CD4-positive, alpha-beta T cell treated with Interleukin-2 at 100 ng/mL for 4 hours (primary cell): ENCODE measurements at places on chromosomes 7 and 10.
A peak's percentile ranks its signal among the peaks of the same experiment; 100 is the strongest.

- no peak for DNase-seq
These were observed 4.2 kb upstream of the TCAF1 start for GRCh38 chr7:143906151-143906550.

DNA sequence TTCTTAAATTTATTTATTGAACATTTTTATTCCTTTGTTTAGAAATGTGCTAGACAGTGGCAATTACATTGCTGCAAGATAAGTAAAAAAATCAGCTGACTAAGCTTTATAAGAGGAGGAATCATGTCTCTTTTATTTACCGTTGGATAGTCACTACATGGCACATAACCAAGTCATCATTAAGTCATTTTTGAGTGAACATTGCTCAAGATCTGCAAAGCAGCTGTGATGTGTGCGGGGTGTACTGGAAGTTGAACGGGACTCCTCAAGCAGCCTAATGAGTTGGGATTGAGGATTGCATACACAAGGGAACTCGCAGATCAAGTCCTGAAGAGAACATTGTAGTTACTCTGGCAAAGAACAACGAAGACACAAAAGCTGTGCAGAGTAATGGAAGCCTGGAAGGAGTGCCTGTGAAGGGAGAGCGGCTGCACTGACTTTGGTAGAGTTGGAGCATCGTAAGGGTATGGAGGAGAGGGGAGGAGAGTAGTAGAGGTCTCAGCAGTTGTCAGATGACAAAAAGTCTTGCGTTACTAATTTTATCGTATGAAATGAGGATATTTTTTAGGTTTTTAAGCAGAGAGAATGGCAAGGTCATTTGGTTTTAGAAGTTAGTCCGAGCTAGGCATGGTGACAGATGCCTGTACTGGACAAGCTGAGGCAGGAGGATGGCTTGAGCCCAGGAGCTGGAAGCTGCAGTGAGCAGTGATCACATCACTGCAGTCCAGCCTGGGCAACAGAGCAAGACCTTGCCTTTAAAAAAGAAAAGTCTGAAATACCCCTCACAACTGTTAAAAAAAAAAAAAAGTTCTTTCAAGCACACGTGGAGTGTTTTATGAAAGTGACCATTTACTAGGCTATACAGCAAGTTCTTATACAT, 95.1 kb downstream of the BMPR1A start:
- no peak for DNase-seq

- no peak for DNase-seq
These were observed 16.9 kb downstream of the PTEN start for GRCh38 chr10:87880336-87880735.

DNA sequence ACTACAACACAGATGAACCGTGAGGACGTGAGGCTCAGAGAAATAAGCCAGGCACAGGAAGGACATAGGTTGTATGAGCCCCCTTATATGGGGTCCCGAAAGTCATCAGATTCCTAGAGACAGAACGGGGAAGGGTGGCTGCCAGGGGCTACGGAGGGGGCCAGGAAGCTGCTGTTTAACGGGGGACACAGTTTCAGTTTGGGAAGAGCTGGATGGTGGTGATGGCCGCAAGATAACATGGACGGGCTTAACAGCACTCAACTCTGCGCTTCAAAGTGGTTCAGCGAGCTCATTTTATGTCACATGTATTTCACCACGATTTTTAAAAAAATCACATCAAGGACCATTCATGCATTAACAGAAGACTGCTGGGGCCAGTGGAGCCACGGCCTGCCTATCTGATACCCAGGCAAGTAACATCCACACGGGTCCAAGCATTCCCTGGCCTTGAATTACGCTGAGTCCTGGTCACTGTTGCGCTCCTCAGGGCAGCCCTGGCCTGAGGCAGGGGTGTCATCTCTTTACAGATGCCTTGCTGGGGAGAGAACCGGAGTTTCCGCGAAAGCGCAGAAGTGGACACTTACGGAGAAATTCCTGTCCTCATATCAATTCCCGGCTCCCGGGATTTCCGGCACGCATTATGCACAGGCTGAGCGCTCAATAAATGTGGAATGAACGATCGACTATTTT, 1.5 kb downstream of the CARD11 start:
- no peak for DNase-seq

- no peak for DNase-seq
These were observed 24.0 kb upstream of the TM9SF3 start for GRCh38 chr10:96610817-96611216.

DNA sequence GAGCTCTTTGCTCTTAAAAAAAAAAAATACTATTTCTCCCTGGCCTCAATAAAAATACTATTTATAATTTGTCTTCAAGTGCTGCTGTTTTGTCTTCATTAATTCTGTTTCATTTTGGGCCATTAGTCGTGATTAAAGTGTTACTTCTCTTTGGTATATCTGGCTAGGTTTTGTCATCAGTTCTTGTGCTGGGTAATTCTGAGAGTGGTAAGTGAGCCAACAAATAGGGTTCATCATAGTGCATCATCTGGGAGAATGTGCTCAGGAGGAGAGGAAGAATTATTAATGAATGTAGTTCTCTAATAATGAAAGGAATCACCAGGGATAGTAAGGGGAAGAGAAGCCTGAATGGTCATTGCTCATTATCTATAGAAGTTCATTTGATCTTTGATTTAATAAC, 70.0 kb downstream of the LCOR start:
- no peak for DNase-seq

- no peak for DNase-seq
These were observed 876 bp upstream of the PIK3AP1 start for GRCh38 chr10:96721207-96721572.

- DNase-seq: no peak
These were observed 57.8 kb downstream of the TCF7L2 start for GRCh38 chr10:113007821-113008220.

GRCh38 chr10:3987143-3987974, 202.3 kb upstream of the KLF6 start:
- no peak for DNase-seq

DNA sequence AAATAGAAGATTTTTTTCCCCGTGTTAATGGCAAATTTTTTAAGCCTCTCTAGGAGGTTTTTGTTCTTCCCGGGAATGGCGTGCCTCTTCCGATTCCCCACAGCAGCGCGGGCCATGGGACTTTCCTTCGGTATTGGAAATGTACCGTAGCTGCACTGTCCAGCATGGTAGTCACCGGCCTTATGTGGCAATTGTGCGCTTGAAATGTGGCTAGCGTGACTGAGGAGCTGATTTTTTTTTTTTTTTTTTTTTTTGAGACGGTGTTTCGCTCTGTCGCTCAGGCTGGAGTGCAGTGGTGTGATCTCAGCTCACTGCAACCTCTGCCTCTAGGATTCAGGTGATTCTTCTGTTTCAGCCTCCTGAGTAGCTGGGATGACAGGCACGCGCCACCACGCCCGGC, 938 bp upstream of the TCTN3 start:
- DNase-seq: no peak

GRCh38 chr7:44292876-44293560, 32.4 kb downstream of the CAMK2B start:
- DNase-seq: no peak

GRCh38 chr10:88372051-88372715, 210.9 kb downstream of the RNLS start:
- DNase-seq: no peak

DNA sequence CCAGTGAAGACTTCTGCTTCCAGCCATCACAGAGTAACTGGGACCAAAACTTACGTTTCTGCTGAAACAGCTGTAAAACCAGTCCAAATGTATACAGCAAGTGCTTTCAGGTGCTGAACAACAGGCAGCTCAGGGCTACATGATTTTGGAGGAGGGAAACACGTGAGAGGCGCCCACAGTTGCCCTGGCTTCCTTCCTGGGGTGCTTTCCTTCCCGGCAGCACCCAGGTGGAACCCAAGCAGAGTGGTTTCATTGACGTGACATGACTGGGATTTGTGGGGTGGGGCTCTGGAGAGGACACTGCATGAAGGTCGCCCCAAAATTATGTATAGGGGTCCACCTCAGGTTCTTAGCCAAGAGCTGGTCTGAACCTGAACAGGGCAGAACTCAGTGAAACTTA, 34.2 kb downstream of the IL2RA start:
- DNase-seq: no peak

GRCh38 chr10:22713853-22714478, 412 bp downstream of the PIP4K2A start:
- peak; percentile 25 for DNase-seq

DNA sequence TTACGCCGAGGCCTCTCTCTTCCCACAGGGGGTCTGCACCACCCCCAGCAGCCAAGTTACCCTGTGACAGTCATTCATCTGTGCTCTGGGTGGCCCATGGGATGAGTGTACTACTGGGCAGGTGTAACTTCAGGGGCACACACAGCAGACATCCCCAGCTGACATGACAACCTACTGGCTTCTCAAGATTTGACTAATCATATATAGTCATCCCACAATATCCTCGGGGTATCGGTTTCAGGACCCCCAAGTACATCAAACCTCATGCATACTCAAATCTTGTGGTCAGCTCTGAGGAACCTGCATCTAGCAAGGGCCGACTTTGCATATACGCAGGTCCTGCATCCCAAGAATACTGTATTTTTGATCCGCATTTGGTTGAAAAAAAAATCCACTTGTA, 336.9 kb upstream of the C7orf33 start:
- DNase-seq: no peak

GRCh38 chr7:47435889-47436312, 146.0 kb downstream of the TNS3 start:
- DNase-seq: no peak

DNA sequence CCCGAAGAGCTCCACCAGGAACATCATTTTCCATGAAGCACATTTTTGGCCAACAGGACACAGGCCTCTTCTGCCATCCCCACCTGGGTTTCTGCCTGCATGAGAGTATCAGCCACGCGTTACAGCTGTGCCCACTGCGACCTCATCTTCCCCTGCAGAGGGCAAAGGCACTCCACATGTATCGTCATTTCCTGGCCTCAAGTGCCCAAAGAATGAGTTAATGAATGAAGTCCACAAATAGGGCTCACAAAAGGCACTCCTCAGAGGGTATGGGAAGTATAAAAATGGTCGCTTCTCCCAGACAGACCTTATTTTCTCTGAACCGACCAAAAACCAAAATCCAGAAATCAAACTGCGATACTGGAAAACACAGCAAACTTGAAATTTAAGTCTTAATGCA, 18.5 kb downstream of the ELMO1 start:
- DNase-seq: no peak

- no peak for DNase-seq
These were observed 25.3 kb upstream of the C10orf53 start for GRCh38 chr10:49654036-49654693.

GRCh38 chr7:68243128-68243527, 1246.5 kb downstream of the TYW1 start:
- no peak for DNase-seq

DNA sequence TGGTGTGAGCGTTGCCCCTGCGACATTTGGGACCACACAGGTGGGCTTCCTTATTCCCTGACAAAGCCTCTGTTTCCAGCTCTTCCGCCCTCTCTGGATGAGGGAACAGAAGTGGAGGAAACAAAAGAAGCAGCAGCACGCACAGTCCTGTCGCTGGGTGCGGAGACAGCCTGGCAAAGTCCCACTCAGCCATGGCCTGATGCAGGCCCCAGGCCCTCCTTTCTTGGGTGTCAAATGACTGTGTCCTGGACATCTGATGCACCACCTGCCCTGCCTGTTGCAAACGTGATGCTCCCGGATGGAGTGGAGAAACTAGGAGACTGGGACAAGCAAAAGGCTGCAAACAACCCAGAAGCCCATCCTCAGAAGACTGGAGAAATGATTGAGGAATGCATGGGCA, 20.7 kb downstream of the ZMIZ2 start:
- DNase-seq: no peak

DNA sequence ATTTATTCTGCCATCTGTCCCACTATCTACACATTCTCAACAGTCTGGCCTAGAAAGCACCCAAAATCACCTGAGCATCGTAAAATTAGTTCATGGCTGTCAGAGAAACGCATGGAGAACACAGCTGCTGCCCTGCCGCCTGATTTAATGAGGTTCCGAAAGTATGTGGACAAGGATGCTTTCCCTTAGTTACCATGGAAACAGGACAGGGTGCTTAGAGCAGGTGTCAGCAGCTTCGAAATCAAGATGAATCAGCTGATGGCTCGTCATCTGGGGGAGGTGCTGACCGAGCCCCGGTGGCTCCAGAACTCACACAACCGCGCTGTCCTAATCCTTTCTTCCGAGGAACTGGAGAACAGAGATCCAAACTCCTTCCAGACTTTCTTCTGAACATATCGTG, 151.5 kb downstream of the TEX36 start:
- no peak for DNase-seq

DNA sequence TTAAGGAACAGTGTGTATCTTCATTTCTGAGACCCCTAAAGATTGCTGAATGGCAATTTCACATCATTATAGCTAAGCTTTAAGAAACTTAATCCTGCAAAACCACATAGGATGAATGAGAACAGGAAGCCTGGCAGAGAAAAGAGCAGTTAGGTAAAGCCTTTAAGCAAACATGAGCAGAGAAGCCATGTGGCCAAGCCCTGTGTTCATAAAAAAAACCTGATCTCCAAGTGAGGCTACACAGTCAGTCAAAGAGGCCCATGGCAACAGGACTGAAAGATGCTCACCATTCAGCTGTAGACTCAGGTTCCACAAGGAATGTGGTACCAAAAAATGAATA, 9.3 kb downstream of the LIPA start:
- DNase-seq: no peak

DNA sequence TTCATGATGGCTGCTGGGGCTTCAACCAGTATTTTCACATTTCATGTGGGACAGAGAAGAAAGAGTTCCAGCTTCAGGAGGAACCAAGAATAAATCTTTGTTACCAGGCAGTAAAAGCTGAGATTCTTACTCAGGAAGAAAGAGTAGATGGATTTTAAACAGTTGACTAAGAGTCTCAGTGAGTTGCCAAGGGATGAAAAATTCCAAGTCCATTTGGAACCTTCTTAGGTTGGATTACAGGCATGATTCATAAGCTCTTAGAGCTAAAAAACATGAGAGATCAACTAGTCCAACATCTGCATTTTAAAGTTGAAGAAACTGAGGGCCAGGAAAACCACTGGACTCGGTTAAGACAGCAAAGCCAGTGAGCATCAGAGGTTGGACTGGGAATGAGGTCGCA, 148.6 kb downstream of the NEBL start:
- DNase-seq: no peak

- no peak for DNase-seq
These were observed 125.9 kb upstream of the FZD8 start for GRCh38 chr10:35768011-35768410.

DNA sequence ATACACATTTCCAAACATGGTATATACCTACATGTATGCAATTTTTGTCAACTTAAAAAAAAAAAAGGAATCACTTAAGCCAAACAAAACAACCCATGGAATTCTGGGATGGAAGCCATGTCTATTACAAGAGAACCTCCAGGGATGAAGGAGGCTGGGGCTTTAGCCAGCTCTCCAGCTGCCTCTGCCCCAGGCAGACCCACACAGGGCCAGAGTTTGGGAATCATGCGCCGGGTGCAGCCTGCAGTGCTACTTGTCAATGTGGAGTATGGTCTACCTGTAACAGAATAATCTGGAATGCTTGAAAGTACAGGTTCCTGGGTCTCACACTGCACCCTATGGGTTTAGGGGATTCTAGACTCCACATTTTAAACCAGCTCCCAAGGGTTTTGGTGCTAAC, 10.8 kb downstream of the ATP6V0E2 start:
- DNase-seq: no peak
